ENCODE measurements at places on chromosomes 11 and 22. TPM values are rescaled to one million over a fixed set of nuclear protein-coding genes. Genes with fewer than 3 reads are reported as not detected.

DNA sequence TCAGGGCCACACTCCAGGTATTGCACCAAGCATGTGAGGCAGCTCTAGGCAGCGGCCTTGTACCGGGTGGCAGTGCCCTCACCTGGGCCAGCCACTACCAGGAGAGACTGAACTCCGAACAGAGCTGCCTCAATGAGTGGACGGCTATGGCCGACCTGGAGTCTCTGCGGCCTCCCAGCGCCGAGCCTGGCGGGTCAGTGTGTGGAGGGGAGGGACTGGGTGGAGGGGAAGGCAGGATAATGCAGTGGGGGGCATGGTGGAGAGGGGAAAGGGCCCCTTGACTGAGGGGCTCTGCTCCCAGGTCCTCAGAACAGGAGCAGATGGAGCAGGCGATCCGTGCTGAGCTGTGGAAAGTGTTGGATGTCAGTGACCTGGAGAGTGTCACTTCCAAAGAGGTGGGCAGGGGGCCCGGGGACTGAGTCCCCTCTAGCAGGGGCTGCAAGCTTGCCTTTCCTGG, 4.2 kb downstream of the SSH3 start:
- no peak for DNase-seq

- DNase-seq: no peak
These were observed 48.9 kb downstream of the ARHGEF12 start for GRCh38 chr11:120385110-120385509.

GRCh38 chr11:10208131-10208575, 85.9 kb downstream of the SBF2 start:
- peak; percentile 47 for DNase-seq

DNA sequence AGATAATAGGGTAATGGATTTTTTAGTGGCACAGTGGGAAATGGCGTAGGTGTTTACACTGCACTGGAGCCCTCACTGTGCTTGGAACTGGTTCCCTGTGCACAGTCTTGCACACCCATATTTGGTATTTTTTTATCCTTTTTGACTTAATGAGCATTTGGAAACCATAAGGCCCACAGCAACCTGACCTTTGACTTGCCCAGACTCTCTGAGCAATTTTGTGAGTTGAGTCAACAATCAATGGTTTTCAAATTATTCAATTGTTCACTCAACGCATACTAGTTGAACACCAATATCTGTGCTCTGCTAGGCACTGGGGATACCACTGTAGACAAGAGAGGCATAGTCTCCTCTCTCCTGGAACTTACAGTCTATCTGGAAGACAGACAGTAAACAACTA, 14.3 kb downstream of the CD44 start:
- no peak for DNase-seq

GRCh38 chr11:1117992-1118391, 39.8 kb upstream of the MUC5AC start:
- DNase-seq: no peak

DNA sequence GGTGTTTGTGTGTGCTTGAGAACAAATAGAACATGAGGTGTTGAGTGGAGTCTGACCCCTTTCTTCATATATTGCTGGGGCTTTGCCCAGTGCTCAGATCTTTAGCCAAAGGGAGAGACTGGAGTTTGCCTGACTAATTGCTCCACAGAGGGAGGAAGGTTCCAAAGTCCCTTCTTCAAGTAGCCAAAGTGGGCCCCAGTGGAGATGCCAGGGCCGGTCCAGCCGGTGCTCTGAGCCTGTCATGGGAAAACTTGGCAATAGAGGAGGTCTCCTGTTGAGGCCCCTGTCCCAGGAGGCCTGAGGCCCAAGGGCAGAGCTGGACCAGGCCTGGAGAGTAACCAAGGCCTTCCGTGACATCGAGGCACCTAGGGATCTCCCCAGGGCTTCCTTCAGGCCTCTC, 112.3 kb downstream of the DSCAML1 start:
- no peak for DNase-seq

DNA sequence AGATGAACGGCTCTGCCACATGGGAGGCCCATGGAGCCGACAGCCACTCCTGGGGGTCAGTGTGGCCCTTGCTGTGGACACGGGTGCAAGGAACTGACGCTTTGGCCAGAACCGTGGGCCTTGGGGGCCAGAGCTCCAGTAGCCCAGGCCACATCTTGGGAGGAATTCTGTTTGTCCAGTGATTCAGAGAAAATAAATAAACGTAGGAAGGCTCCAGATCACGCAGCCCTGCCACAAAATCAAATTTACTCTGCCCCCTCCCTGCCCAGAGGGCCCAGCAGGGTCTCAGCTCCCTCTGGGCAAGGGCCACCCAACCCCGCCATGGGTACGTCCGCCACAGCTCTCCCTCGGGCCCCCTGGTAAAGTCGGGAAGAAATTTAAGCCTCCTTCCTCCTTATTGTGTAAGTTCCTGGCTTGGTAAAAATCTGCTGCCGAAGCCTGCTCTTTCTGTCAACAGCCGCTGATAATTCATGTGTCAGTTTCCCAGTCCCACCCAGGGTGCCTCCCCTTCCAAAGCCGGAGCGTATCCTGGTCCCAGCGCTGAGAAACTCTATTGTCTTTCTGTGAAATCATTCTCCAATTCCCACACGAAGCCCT, 6.9 kb upstream of the MUC5AC start:
- DNase-seq: peak; percentile 4

GRCh38 chr11:236774-237767, at the start of gene PSMD13:
Gene PSMD13 (plus strand): TSS chr11:236976. CDS start chr11:237050, 74 bp downstream.
- peak; percentile 90 for DNase-seq

Gene DGKZ
- polyA plus RNA-seq: 72.2 TPM

Gene KRTAP5-8
- not detected for polyA plus RNA-seq

Gene LIF
- 1.1 TPM for polyA plus RNA-seq

Gene GAL
- 0.48 TPM for polyA plus RNA-seq
